ENCODE measurements at places on chromosomes 5 and 9.

DNA sequence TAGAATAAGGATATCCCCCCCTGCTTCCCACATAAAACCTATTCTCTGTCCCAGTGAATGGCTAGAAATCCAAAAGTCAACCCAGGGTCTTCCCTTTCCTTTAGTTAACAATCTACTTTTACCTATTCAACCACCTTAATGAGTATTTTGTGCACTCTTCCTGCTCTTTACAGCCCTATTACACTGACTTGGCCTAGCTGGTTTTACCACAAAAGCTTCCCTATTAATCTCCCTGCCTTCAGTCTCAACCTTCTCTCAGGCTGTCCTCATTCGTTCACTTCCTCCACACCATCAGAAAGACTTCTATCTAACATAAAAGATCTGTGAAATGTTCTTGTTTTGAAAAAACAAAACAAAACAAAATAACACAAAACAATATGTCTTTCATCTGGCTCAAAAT lies 16.2 kb downstream of the CTNNAL1 start:
- DNase-seq = no peak

GRCh38 chr5:172055996-172056395 lies 49.6 kb upstream of the FBXW11 start:
- no peak for DNase-seq

GRCh38 chr5:141475625-141476131 lies at the start of gene PCDHGC3:
PCDHGC3 (plus strand) TSS chr5:141475966; CDS start chr5:141476117, 151 bp downstream.
- DNase-seq = peak; percentile 96

DNA sequence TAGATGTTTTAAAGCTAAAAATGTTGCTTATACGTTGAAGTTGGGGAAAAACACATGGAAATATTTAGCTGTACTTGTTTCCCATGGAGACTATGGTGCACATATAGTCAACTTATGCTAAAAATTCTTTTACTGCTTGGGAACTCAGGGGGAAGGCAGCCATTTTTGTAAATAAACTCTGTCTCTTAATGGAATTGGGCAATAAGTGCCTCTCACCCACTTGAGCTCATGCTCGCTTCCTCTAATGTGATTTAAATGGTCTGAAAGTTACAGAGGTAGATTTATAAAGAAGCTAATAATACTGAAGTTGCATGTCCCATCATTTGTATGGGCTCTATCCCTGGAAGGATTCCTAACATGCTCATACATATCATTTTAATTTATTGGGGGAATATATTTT lies 523.8 kb downstream of the RASEF start:
- DNase-seq = no peak

DNA sequence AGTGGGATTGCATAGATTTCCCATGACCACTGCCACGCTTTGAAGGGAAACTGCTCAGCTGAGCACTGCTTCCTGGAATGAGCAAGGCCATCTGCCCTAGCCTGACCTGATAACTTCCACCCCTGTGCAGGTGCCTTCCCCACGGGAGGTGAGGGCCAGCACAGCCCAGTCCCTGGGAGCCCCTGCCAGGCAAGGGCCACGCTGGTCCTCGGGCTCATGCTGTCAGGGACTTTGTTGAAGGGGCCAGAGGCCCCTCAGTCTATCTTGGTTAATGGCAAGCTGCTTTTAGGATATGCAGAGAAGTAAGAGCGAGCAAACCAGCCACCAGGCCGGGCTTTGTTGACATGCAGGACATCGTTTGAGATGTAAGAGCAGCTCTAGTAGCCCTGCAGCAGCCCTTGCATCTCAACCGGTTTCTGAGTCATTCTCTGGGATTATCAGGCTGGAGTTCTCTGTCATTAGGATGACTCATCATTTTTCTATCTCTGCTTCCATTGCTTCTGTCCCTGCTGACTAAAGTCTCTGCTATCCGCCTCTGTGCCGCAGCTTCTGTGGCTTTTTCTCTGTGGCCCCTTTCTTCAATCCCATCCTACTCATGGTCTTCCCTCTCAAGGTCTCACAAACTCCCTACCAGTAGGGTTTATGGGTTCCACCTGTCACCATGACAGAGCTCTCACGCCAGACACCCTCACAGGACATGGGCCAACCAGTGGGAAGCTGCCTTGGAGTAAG lies 30.6 kb upstream of the IQGAP2 start:
- DNase-seq = peak; percentile 73

All from GM03348 (cell line).